ENCODE measurements at places on chromosomes 11 and 22.

DNA sequence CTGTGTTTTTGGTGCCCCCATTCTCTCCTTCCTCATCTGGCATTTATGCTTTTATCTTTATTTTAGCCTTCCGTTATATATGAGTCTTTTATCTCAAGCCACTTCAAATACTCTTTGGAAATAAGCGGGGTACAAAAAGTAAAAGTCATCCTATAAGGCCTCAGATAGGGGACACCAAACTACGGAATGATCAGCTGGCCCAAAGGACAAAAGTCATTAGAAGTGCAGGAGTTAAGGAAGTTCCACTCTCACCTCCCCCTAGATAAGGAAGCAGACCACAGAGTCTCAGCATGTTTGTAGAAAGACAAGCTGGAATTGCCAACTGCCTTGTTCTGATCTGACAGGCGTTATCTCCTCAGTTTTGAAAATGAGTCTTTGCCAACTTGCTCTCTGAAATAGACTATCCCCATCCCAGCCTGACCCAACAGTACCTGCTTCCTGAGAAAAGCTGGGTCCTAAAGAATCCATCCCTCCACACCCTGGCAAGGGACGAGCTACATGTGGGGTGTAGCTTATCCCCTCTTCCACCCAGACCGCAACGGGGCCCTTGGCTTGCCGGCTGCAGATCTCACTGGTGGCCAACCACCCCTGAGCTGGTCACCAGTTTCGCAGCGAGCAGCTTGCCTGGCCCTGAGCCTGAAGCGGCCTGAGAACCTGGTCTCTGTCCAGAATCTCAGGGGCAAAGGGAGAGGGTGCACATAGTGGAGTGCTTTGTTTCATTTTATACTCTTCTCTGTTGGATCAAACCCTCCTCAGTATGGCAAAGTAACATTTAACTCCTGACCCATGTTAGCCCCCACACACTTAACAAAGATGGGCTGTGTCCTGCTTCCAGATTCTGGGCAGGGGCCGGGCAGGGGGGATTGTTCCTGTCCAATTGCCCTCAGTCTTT is 13.8 kb downstream of the FADS2 start:
- DNase-seq: no peak

- DNase-seq: no peak
Observed at GRCh38 chr11:119012629-119013170, 5.4 kb downstream of the RPS25 start.

- no peak for DNase-seq
Observed at GRCh38 chr22:39421691-39422090, 22.1 kb downstream of the TAB1 start.

- no peak for DNase-seq
Observed at GRCh38 chr22:41075946-41076345, 16.4 kb upstream of the EP300 start.

GRCh38 chr11:47983464-47984397 is 3.4 kb downstream of the PTPRJ start:
- no peak for DNase-seq

GRCh38 chr22:28955817-28956216 is 72.4 kb downstream of the ZNRF3 start:
- DNase-seq: peak; percentile 35

Measured in stimulated activated CD8-positive, alpha-beta memory T cell treated with anti-CD3 and anti-CD28 coated beads, Interleukin-2, amount 100 ng/mL, for 1 hour (primary cell).